ENCODE measurements at places on chromosomes 6 and 20.

- no peak for DNase-seq
Measured at GRCh38 chr6:143406673-143407072, 43.8 kb downstream of the ADAT2 start.

DNA sequence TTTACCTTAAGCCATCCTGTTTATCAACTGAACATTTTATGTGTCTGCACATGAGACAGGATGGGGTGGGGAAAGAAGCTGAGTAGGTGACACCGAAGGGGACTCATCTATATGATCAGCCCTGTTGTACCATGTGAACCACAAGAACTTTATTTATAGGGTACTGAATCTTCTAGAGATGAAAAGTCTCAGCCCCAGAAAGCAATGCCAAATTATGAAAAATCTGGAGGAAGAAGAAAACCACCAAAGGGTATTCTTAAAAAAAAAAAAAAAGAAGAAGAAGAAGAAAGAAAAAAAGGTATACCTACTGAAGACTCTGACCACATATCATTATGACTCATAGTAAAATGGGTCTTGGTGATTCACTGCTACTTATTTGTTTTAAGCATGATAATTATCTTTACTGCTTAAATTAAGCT lies 39.8 kb upstream of the HBS1L start:
- no peak for DNase-seq

GRCh38 chr6:110965629-110966229 lies 7.2 kb downstream of the GTF3C6 start:
- DNase-seq = no peak

- DNase-seq = no peak
Measured at GRCh38 chr6:31060145-31060544, 49.9 kb downstream of the MUC22 start.

GRCh38 chr6:113564371-113565171 lies 292.6 kb upstream of the MARCKS start:
- DNase-seq = no peak

DNA sequence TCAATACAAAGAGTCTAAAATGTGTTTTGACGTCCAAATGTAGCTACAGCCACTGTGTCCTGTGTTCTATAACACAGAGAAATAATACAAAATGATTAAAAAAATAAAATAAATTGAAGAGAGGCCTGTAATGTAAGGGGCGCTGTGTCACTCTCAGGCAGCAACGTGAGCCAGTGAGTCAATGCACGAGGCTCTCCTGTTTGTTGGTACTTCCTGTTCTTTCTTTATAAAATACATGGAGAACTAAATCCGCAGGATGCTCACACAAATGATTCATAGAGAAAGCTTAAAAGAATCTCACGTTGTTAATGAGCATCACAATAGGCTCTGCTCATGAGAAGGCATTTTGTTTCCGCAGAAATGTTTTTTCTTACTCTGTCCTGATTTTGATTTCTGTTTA lies 635.0 kb upstream of the AGPAT4 start:
- DNase-seq = no peak

DNA sequence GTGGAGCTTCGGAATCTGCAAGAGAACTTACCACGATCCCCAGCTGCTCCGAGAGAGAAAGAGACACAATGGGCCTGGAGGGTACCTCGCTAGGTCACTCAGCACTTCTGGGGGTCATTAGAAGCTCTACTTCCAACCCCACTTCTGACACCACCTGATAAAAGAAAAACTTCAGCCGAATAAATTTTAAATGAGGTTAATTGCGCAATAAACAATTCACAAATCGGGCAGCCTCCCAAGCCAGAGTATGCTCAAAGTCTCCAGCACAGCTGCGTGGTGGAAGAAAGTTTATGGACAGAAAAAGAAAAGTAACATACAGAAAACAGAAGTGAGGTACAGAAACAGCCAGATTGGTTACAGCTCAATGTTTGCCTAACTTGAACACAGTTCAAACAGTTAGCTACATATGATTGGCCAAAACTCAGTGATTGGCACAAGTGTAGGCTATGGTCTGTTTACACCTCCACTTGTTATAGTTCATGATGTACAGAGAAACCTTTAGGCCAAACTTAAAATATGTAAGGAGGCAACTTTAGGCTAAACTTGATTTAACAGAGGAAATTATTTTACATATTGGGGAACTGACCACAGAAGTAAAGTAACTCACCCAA lies 52.6 kb downstream of the COL11A2 start:
- DNase-seq = no peak

All from GM18507 (cell line).